ENCODE measurements at places on chromosomes 11 and 22. TPM values are rescaled to one million over a fixed set of nuclear protein-coding genes. Genes with fewer than 3 reads are reported as not detected.

The OR52A1 gene
- not detected for total RNA-seq

The MRGPRE gene
- 0.27 TPM for total RNA-seq

The MGAT3 gene
- total RNA-seq = 26.0 TPM

The OR5B17 gene
- total RNA-seq = not detected

The LRRC74B gene
- not detected for total RNA-seq

The OR52H1 gene
- 0.82 TPM for total RNA-seq

The CFL1 gene
- 290 TPM for total RNA-seq

The OR10A2 gene
- not detected for total RNA-seq

The CHKA gene
- total RNA-seq = 53.4 TPM

The SNX32 gene
- total RNA-seq = 4.9 TPM

The TRPC6 gene
- total RNA-seq = 5.4 TPM

The SCN4B gene
- total RNA-seq = 9.2 TPM

The FADS3 gene
- total RNA-seq = 29.9 TPM

The ART5 gene
- total RNA-seq = not detected

The LYVE1 gene
- 15.2 TPM for total RNA-seq

The PLEKHB1 gene
- total RNA-seq = 7.4 TPM

The NCF4 gene
- total RNA-seq = 1.2 TPM

The LMO1 gene
- 4.8 TPM for total RNA-seq

The OAF gene
- total RNA-seq = 3.0 TPM

The NEFH gene
- 0.73 TPM for total RNA-seq

The TMEM191C gene
- 5.6 TPM for total RNA-seq
